ENCODE measurements at places on chromosomes 7 and 10. TPM values are rescaled to one million over a fixed set of nuclear protein-coding genes. Genes with fewer than 3 reads are reported as not detected.

GRCh38 chr10:124389613-124390361 is 28.9 kb downstream of the OAT start:
- DNase-seq, result no peak

DNA sequence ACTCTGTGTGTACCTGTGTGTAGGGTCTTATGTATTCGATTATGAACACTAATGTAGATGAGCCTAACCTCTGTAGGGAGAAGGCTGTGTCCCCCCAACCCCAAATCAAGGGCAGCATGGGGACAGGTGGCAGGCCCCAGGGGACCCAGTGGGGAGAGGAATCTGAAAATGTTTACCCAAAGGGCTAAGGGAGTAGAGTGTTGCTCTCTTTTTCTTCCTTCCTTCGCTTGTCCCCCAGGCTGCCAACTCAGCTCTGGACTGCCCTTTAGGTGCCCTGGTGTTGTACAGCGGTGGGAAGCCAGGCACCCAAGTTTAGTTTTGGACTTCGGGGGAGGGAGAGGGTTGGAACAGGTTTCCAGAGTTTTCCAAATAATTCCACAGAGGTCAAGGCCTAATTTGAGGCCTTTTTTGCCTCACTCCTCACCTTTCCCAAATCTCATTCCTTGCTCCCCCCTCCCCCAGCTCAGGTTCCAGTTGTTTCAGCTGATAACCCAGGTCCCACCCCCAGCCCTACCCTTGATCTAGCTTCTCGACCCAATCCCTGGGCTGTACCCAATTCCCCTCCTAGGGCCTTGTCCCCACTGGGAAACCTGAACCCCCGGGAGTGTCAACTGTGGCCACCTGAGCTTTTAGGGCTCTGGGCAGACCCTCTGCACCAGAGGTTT is 9.1 kb upstream of the PAX2 start:
- no peak for DNase-seq

Gene TFR2
- 0.50 TPM for polyA plus RNA-seq

- DNase-seq, result peak; percentile 48
These were observed 136.6 kb downstream of the PRKAG2 start for GRCh38 chr7:151740081-151740851.

DNA sequence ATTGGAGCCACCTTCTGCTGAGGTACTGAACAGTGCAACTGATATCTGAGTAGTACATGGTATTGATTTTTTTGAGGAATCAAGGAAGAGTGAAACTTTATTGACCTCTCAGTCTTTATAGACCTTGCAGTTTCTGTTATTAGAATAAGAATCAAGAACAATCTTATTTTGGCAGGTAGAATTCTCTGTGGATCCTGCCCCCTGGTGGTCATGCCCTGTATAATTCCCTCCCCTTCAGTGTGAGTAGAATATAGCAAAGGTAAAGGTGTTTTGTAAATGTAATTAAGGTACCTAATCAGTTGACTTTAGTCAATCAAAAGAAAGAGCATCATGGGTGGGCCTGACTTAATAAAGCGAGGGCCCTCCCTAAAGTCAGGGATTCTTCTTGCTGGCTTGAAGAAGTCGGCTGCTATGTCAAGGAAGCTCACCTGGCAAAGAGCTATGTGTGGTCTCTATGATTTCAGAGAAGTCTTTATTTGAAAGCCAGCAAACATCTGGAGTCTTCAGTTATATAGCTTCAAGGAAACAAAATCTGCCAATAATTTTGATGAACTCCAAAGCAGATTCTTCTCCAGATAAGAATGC is 142.8 kb downstream of the LSM5 start:
- no peak for DNase-seq

DNA sequence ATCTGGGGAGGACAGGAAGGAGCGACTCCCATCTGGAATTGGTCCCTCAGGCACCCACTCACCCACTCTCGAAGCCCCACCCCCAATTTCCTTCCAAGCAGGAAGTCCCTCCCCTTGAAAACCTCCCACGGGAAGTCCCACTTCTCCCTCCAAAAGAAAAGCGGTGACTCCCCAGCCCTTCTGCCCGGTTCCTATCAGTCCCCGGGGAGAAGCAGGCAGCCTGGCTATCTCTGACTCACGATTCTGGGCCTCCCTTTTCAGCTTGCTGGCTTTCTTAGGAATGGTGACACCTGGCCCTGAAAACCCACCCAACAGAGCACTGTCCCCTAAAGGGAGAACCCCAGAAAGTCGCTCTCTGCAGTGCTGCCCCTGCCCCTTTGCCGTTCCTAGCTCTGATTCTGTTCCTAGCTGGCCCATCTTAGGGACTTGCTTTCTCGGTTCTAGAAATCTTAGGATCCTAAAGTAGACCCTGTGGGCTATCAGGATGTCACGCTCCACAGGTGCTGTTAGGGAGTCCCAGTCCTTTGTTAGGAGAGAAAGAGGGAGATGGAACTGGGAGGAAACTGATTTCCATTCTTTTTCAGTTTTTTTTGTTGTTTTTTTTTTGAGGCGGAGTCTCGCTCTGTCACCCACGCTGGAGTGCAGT is 6.0 kb downstream of the TSC22D4 start:
- DNase-seq, result peak; percentile 60

Gene AHR
- 6.5 TPM for polyA plus RNA-seq

GRCh38 chr7:158662610-158663427 is 41.8 kb downstream of the NCAPG2 start:
- no peak for DNase-seq

DNA sequence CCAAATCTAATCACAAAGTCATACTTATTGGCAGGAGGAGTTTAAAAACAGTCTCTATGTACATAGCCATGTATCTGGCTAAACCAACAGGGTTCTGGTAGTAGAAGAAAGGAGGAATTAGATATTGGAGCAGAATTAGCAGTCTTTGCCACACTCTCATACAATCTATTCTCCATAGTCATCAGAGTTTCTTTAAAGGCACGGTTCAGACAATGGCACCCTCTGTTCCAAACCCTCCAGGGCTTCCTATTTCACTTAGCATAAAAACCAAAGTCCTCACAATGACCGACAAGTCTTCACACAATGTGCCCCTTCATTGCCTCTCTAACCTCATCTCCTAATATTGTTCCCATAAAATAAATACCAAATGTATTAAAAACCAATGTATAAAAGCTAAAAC is 12.7 kb downstream of the ZNF438 start:
- DNase-seq, result no peak

DNA sequence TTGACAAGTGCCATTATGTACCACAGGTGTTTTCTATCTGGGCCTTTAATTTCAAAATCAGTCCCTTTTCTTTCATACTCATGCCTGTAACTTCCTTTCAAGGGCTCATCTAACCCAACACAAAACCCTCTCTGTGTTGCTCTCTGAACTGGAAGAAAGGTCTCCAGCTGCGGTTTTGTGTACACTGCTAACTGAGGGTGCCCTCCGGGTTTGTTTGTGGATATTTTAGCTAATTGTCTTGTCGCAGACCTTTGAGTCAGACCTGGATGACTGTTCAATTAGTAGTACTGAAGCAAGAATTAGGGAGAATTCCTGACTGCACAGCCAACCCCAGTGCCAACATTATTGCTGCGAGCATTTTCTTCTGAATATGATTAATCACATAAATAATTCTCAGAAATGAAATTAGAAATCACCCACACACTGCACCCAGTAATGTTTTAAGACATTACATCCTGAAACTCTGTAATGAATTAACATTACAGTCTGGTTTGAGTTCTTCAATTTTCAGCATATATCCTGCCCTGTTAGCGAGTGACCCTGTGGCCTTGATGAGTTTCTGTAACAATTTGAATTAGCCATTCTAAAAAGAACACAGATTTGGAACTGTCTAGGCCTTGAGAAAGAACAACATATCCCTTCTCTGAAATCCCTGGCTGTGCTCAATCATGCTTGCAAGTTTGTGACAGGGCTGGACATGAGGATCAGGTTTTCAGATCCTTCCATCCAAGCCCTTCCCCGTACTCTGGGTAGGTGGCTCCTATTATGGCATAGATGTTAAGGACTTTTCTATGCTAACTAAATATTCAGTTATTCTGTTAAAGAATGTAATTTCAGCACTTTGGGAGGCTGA is 460.1 kb downstream of the PLXDC2 start:
- DNase-seq, result no peak

Gene PDE1C
- 10.9 TPM for polyA plus RNA-seq

All from IMR-90 (cell line).